ENCODE measurements at places on chromosomes 5 and 9. TPM values are rescaled to one million over a fixed set of nuclear protein-coding genes. Genes with fewer than 3 reads are reported as not detected.

Gene HIGD2A
- polyA plus RNA-seq, result 133 TPM

Gene SPINK4
- 82.4 TPM for polyA plus RNA-seq

Gene AGXT2
- polyA plus RNA-seq, result 33.8 TPM

Gene CCDC69
- 45.3 TPM for polyA plus RNA-seq

Gene LIX1
- 3.7 TPM for polyA plus RNA-seq

Gene DBH
- polyA plus RNA-seq, result 0.66 TPM

Gene PDLIM7
- 118 TPM for polyA plus RNA-seq

Gene TMEM215
- polyA plus RNA-seq, result 0.06 TPM

Gene BTNL3
- 158 TPM for polyA plus RNA-seq

Gene IL9
- not detected for polyA plus RNA-seq

DNA sequence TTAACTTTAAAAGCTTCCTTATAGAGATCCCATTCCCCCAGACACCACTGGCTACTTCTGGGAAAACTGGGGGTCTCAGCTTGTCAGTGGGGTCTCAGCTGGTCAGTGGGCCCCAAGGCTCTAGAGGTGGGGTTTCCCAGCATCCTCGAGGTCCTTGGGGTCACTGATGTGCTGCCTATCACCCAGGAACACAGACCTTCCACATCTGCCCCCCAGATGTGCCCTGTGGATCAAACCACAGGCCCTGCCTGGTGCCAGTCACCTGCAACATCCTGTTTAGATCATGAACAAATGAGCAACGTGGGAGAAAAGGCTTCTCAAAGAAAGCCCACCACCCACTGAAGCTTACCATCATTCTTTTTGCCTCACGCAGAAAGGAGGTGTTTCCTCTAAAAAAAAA, 165.6 kb upstream of the FSTL4 start:
- DNase-seq, result no peak

- DNase-seq, result no peak
Observed at GRCh38 chr5:107990881-107991810, 320.4 kb upstream of the EFNA5 start.

- DNase-seq, result no peak
Observed at GRCh38 chr5:138334867-138335447, 3.1 kb upstream of the FAM53C start.

- no peak for DNase-seq
Observed at GRCh38 chr9:33867747-33868439, 50.9 kb downstream of the UBE2R2 start.

GRCh38 chr5:63573380-63573779, 388.9 kb downstream of the HTR1A start:
- no peak for DNase-seq

- DNase-seq, result no peak
Observed at GRCh38 chr9:121797081-121797480, 145.6 kb downstream of the DAB2IP start.

- no peak for DNase-seq
Observed at GRCh38 chr9:127035423-127035822, 87.0 kb downstream of the ANGPTL2 start.

GRCh38 chr9:5510360-5510931, at the start of gene PDCD1LG2:
PDCD1LG2 (plus strand) TSS chr9:5510531; CDS start chr9:5522547, 12,016 bp downstream.
- no peak for DNase-seq

DNA sequence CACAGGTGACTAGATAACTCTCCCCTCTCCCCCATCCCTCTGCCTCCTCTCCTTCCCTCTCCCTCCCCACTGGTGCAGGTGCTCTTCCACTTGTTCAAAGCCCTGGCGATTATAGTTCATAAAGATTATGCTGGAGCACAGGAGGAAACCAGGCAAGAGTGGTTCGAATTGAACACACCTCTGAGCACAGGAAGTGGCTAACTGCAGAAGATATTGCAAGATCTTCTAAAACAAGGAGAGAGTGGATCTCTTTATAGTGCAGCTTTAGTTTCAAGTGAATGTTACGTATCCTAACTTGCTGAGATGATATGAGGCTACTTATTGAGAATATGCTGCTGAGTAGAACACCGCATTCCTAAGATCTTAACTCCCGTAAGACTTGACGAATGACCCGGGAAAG, 178.4 kb downstream of the GOLPH3 start:
- no peak for DNase-seq

DNA sequence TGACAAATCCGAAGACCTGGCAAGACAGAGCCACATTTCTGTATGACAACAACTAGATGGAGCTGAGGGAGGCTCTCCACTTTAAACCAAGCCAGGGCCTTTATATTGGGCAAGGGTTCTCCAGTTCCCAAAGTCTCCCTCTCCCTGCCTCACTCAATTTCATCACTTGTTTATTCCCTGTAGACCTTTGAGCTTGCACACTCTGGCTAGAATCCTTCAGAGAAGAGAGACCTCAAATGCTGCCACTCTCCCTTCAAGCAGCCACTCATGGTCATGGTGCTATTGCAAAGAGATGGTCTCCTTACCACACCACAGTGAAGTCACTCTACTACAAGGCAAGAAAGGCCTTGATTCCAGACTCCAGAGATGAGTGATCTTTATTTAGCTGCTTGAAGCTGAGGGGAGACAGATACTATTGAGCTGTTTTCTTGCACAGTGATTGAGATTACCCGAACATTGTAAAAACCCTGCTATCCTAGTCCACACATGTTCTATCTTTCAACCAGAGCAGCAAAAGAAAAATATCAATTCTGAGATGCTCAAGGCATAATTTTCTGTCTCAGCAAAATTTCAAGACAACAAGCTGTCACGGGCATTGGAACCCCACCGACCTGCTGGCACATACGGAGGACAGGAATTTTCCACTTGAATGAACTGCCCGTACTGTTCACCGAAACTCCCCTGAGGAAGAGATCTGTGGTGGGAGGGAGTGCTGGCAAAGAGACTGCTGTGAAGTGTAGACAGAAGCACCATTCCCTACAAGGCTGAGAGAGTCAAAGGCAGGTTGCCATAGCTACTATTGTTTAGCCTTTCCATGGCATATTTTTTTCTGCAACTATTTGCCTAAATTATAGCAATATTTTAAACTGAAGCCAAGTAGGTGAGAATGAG, 81.1 kb downstream of the CDO1 start:
- no peak for DNase-seq

GRCh38 chr5:36613241-36613640, 6.8 kb downstream of the SLC1A3 start:
- no peak for DNase-seq

DNA sequence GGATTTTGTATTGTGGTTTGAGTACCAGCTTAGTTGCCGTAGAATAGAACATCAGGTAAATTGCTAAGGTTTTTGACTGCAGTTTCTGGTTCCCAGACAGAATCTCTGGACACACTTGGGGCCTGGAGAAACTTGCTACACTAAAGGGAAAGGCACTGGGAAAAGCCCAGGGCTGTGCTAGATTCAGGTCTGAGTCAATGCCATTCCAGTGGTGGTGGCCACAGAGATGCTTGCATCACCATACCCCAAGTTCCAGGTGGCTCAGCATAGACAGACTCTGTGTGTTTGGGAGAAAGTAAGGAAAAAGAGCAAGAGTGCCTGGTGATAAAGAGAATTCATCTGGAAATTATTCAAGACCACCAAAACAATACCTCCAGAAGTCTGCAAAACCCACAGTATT, 120.6 kb downstream of the HMHB1 start:
- no peak for DNase-seq

- peak; percentile 2 for DNase-seq
Observed at GRCh38 chr5:83104021-83104420, 26.7 kb downstream of the XRCC4 start.

GRCh38 chr9:133065070-133065388, 3.2 kb downstream of the CEL start:
- DNase-seq, result no peak

- DNase-seq, result no peak
Observed at GRCh38 chr9:35712762-35713400, 19.1 kb downstream of the TLN1 start.

DNA sequence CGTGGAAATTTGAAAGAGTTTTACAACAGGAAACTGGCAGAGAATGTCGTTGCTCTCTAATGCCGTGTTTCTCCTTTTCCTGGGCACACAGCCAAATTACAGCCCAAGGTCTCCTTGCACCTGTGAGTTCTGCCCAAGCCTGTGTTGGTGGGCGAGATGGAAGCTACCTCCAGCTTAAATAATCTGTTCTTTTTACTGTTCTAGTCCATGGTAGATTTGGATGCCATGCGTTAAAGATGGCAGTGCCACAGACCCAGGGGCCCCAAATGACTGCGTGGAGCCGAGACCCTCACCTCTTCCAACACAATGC, 92.6 kb upstream of the IRX4 start:
- no peak for DNase-seq

- DNase-seq, result peak; percentile 81
Observed at GRCh38 chr5:1118738-1119137, 6.9 kb upstream of the SLC12A7 start.

DNA sequence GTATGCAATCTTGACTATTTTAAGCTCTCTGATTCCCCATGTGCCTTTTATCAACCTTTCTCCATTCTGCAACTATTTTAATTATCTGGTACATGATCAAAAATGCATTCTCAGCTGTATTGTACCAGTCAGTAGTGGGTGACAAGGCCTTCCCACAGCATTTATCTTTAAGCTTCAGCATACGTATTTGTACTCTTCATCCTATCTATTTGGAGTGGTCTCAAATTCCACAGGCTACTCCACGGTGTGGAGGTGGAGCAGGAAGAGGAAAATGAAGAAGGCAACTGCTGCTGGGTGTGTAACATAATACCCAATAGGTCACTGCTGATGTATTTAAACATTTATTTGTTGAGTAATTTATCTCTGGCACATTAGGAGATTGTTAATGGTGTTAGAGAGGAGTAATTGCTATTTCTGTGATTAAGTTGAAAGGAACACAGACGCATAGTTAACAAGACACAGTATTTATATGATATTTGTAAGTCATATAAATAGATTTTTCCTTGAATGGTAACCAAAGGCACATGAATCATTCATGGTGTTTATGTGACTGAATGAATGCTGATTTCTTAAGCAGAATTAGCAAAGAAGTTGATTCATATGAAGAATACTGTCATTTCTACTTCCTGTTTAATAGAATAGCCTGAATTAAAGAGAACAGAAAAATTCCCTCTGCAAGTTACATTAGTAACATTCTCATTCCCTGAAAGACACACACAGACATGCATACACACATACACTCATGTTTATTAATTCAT, 153.8 kb upstream of the NR3C1 start:
- DNase-seq, result no peak

DNA sequence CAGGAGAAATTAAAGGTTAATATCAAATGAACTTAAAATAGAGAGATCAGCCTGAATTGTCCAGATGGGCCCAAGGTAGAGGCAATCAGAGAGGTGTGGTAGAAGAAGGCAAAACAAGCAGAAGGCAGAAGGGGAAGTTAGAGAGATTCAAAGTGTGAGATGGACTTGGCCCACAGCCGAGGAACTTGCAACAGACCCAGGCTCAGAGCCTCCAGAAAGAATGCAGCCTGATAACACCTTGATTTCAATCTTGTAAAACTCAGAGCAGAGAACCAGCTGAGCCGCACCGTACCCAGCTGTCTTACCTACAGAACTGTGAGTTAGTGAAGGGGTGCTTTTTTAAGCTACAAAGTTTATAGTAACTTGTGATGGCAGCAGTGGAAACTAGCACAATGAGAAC, 190.9 kb downstream of the RFK start:
- peak; percentile 21 for DNase-seq

DNA sequence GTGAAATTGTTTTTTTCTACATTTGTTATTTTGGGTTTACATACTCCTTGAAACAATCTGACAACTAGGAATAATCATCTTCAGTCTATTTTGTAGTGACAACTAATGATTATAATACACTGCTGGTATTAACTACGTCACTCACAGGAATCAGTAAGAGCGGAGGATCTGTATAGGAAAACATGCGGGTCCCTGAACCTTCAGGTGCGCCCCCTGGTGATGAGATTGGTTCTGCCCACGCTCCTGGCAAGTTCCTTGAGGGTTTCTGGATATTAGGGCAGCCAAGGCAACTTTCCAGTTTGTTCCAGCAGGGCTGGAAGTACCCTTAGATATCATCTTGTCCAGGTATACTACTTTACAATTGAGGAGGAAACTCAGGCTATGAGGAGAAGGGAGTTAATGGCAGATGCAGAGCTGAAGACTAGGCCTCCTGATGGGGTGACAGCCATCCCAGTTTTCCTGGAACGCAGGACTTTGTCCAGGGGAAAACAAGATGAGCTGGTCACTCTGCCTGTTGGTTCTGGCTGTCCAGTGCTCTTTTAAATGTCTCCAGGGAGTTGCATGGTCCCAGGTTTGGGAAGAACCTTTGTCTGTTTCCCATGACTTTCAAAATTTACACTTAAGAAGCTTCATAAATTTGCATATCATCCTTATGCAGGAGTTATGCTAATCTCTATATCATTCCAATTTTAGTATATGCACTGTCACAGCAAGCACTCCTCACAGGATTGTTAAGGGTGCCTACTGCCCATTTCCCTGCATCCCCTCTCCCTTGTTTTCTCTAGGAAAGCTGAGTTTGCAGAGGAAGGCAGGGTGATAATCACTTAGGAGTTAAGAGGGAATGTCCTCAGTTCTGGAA, 14.9 kb upstream of the WNT8A start:
- DNase-seq, result peak; percentile 63

DNA sequence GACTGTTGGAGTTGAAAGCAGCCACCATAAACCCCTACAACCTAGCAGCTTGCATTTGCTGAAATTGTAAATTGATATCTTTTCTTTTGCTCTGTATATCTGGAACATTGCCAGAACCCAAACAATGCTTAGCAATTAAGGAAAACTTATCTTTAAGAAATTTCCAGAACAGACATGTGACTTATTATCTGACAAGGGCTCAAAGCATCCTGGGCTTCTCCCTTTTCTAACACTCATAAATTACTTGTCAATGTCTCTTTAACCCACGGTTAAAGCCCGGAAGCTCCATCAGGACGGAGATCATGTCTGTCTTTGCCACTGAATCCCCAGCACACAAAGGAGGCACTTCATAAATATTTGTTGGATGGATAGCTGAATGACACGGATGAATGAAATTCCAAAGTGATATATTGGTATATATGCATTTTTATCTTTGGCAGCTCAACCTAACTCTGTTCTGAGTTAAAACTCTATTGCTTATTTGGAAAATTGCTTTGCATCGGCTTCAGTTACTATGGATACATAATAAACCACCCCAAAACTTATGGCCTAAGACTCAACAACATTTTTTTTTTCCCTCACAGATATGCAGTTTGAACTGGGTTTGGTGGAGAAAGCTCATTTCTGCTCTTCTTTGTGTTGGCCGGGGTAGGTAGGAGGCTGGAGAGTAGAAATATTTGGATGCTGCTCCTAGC, 103.1 kb upstream of the CLINT1 start:
- DNase-seq, result no peak

GRCh38 chr5:151178777-151179488, 21.4 kb upstream of the ANXA6 start:
- DNase-seq, result no peak

DNA sequence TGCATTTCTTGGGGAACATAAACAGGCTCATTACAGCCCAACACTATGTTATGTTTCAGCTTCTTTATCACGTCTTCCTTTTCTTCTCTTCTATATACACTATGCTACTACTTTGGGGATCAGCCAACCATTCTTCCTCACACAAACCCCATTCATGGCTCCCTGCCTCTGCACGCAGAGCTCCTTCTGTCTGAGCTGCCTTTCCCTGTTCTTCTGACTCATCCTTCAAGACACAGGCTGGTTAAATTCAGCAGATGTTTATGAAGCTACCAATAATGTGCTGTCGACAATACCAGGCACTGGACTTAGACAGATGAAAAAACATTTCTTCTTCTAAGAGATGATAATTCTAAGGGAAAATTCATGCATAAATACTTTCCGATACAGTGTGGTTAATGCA, 102.5 kb upstream of the TXNDC8 start:
- no peak for DNase-seq

GRCh38 chr9:13001989-13002580, 227.3 kb downstream of the LURAP1L start:
- DNase-seq, result no peak

All from large intestine (tissue), 12 donors.